Natural killer cell (primary cell): ENCODE measurements at places on chromosomes 4 and X. TPM values are rescaled to one million over a fixed set of nuclear protein-coding genes. Genes with fewer than 3 reads are reported as not detected.

The FAT1 gene
- not detected for total RNA-seq

The CCSER1 gene
- total RNA-seq: 0.87 TPM

The ACE2 gene
- total RNA-seq: not detected

The ZMAT1 gene
- 13.5 TPM for total RNA-seq

The NDST3 gene
- not detected for total RNA-seq

The GAGE1 gene
- not detected for total RNA-seq

The IL2 gene
- not detected for total RNA-seq

The ZMYM3 gene
- total RNA-seq: 18.0 TPM

The SHROOM4 gene
- 0.05 TPM for total RNA-seq

The HTR2C gene
- total RNA-seq: not detected

The EDA gene
- total RNA-seq: 0.65 TPM

The TLR2 gene
- total RNA-seq: 20.4 TPM

The STOX2 gene
- total RNA-seq: not detected

The MAGEA12 gene
- not detected for total RNA-seq

The EPGN gene
- not detected for total RNA-seq

The COL4A5 gene
- not detected for total RNA-seq

The TKTL2 gene
- not detected for total RNA-seq

The RAB28 gene
- total RNA-seq: 13.1 TPM

The HAND2 gene
- not detected for total RNA-seq

The UGT2B10 gene
- total RNA-seq: not detected

The MAOB gene
- not detected for total RNA-seq

The ERCC6L gene
- total RNA-seq: 0.28 TPM

The CSAG2 gene
- total RNA-seq: not detected

The OCIAD2 gene
- 34.3 TPM for total RNA-seq

The RPS6KA6 gene
- total RNA-seq: not detected

The LONRF3 gene
- 21.2 TPM for total RNA-seq

The FGA gene
- total RNA-seq: not detected

The LETM1 gene
- 55.7 TPM for total RNA-seq

The C1QTNF7 gene
- not detected for total RNA-seq
